ENCODE measurements at places on chromosomes 1 and 21. TPM values are rescaled to one million over a fixed set of nuclear protein-coding genes. Genes with fewer than 3 reads are reported as not detected.

SPRR2B gene
- not detected for total RNA-seq

GBP7 gene
- total RNA-seq = not detected

CD1E gene
- not detected for total RNA-seq

SELL gene
- 3.4 TPM for total RNA-seq

NIPAL3 gene
- 85.3 TPM for total RNA-seq

OR2T29 gene
- total RNA-seq = not detected

CFHR4 gene
- total RNA-seq = not detected

S100B gene
- 383 TPM for total RNA-seq

LIPI gene
- total RNA-seq = not detected

LCE2B gene
- total RNA-seq = not detected

HSPA6 gene
- total RNA-seq = 4.4 TPM

LRRC38 gene
- total RNA-seq = 0.90 TPM

GNAT2 gene
- total RNA-seq = not detected

Data from dorsolateral prefrontal cortex (tissue), 122 donors.